ENCODE measurements at places on chromosomes 13 and 19.

- no peak for DNase-seq
Measured at GRCh38 chr13:91934354-91934753, 535.9 kb downstream of the GPC5 start.

DNA sequence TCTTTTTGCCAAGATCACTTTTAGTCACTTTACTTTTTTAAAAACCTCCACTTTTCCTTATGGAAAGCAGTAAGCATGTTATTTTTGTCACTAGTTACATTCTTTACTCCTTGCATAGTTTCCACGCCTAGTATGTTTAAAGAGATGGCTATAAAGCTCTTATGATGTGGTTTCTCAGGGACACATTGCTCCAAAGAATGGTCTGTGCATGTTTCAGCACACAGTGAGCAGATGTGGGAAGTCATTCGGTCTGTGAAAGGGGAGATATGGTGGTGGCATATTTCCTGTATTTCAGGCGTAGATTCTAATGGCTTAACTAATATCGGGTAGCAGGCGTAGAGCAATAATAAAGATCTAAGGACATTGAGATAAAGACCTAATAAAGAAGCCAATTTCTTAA, 180.7 kb downstream of the SLITRK6 start:
- no peak for DNase-seq

- no peak for DNase-seq
Measured at GRCh38 chr19:3041761-3042620, 12.9 kb upstream of the TLE2 start.

- DNase-seq: no peak
Measured at GRCh38 chr13:108948251-108948671, 318.9 kb downstream of the MYO16 start.

GRCh38 chr19:19406878-19407632, 1.6 kb downstream of the GATAD2A start:
- no peak for DNase-seq

DNA sequence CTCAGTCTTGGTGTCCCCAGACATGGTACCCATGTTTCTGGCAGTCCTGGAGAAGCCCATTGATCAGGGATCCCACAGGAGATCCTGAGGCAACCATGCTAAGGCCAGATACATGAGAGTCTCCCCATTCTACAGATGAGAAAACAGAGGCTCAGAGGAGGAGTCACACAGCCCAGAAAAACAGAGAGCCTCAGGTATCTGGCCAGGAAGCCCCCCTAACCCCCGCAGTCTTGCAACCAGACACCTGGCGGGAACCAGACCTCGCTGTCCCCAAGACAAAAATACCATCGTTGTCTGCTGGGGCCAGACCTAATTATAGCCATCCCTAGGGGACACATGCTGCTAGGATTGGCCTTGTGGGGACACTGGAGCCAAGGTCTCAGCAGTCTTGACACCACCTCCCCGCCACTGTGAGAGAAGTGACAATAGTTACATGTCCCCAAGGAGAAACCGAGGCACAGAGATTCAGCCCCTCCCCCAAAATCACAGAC, 1.6 kb upstream of the PDE4C start:
- DNase-seq: no peak

- no peak for DNase-seq
Measured at GRCh38 chr19:6258812-6259311, 20.9 kb downstream of the MLLT1 start.

- no peak for DNase-seq
Measured at GRCh38 chr13:109668433-109669233, 117.8 kb downstream of the IRS2 start.

- DNase-seq: no peak
Measured at GRCh38 chr13:47408546-47409319, 511.9 kb upstream of the HTR2A start.

GRCh38 chr13:24574847-24575246, 62.3 kb upstream of the PARP4 start:
- DNase-seq: no peak

DNA sequence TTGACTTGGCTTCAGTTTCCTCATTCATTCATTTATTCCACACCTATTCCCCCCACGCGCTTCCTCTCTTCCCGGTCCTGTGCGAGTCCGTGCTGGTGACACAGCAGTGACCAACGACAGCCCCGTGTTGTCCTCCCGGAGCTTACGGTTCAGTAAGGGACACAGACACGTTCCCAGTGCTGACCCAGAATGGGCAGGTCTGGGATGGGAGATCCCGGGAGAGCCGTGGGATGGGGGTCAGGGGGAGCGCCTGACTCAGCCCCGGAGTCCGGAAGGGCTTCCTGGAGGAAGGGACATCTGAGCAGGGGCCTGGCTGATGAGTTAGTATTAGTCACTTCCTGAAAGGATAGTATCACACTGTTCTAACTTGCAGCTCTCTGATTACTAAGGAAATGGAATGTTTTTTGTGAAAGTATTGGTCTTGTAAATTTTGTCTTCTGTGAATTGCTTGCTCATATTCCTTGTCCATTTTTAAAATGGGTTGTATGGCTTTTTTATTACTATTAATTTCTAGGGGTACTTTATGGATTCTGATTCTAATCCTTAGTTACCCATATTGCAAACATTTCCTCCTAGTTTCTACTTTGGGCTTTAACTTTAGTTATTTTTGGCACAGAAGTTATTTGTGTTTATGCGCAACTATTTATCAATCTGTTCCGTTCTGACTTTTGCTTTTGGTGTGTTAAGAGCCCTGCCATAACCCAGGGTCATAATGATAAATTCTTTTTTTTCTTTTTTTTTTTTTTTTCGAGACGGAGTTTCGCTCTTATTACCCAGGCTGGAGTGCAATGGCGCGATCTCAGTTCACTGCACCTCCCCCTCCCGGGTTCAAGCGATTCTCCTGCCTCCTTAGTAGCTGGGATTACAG, 708 bp upstream of the ERCC1 start:
- no peak for DNase-seq

DNA sequence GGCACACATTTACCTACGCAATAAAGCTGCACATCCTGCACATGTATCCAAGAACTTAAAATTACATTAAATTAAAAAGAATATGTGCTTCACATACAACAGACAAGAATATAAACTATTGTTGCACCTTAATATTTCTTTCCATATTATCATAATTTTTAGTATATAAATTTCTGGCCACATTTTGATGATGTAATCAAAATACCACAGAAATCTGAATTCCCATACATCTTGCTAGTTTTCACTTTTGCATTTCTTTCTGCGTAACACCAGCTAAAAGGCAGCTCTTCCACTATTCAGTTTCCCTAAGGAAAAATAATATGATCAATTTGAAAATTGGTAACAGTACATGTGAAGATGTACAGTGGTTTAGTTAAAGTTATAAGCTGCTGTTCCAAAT, 42.6 kb downstream of the FGF14 start:
- DNase-seq: no peak

DNA sequence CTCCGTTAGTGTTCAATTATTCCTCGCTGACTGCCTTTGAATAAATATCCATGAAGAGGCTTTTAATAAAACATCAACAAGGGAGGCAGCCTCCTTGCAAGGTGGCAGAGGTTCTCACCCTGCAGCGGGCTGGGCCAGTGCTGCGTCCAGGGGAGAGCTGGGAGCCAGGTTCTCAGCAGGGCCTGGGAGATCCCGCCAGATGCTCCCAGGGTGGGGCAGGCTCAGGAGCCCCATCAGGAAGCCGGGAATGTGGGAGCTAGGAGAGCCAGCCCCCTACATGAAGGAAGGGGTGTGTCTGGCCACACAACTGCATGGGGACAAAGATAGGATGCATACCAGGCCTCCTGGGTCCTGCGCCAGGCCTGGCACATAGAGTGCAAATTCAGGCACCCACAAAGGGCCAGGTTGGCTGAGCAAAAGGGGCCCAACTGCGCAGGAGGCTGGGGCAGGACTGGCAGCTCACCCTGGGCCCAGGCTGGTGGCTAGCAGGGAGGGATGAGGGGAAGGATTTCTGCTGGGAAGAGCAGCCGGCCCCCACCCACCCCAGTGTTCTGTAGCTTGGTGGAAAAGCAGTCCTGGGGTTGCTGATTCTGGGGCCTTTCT, 22.8 kb downstream of the VSTM2B start:
- DNase-seq: no peak

GRCh38 chr13:93235258-93236015, 8.8 kb downstream of the GPC6 start:
- no peak for DNase-seq

GRCh38 chr19:19296953-19297689, 23.2 kb downstream of the SUGP1 start:
- DNase-seq: no peak

DNA sequence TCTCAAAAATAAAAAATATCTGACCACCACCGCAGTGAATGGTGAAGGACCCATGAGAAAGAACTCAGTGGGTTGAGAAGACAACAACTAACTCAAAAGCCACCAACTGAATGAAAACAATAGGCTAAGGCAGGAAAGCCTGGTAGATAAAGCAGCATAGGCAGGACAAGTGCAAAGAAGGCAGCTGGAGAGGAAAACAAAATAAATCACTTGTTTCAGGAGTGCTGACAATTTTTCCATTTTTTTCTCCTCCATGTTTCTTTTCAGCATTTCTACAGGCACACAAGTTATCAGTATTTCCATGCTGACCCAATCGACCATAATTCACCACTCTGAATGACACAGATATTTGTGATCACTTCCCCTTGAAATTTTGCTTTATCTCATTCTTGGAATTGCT, 597.8 kb downstream of the LIG4 start:
- no peak for DNase-seq

DNA sequence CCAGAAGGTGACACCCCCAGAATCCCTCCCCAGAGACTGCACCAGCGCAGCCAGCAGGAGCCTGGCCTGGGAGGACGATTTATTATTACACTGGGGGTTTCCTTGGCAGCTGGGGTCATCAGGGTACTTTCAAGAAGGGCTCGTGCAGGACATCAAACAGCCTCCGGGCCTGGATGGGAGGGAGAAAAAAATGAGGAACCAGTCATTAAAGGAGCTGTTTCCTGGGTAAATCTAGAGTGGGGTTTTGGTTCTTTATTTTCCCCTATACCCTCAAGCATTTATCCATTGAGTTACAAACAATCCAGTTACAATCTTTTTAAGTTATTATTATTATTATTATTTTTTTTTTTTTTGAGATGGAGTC, 3.1 kb downstream of the POLR1G start:
- no peak for DNase-seq

GRCh38 chr19:36686365-36687213, 823 bp upstream of the ZNF567 start:
- no peak for DNase-seq

- no peak for DNase-seq
Measured at GRCh38 chr19:49434907-49435583, 6.3 kb downstream of the SLC17A7 start.

DNA sequence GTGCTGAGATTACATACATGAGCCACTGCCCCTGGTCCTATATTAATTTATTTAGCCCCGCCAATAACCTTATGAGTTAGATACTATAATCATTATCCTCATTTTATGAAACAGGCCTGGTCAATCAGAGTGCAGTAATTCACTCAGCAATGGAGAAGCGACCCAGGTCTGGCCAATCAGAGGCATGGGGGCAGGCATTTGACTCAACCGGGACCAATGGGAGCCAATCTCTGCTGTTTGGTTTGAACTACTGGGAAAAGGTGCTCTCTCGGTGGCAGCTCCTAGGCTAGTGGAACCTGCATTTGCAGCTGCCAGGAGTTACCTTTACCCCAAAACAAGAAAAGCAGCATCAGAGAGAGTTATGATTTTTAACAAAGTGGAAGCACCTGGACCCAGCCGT, 6.6 kb downstream of the SIRT2 start:
- DNase-seq: no peak

DNA sequence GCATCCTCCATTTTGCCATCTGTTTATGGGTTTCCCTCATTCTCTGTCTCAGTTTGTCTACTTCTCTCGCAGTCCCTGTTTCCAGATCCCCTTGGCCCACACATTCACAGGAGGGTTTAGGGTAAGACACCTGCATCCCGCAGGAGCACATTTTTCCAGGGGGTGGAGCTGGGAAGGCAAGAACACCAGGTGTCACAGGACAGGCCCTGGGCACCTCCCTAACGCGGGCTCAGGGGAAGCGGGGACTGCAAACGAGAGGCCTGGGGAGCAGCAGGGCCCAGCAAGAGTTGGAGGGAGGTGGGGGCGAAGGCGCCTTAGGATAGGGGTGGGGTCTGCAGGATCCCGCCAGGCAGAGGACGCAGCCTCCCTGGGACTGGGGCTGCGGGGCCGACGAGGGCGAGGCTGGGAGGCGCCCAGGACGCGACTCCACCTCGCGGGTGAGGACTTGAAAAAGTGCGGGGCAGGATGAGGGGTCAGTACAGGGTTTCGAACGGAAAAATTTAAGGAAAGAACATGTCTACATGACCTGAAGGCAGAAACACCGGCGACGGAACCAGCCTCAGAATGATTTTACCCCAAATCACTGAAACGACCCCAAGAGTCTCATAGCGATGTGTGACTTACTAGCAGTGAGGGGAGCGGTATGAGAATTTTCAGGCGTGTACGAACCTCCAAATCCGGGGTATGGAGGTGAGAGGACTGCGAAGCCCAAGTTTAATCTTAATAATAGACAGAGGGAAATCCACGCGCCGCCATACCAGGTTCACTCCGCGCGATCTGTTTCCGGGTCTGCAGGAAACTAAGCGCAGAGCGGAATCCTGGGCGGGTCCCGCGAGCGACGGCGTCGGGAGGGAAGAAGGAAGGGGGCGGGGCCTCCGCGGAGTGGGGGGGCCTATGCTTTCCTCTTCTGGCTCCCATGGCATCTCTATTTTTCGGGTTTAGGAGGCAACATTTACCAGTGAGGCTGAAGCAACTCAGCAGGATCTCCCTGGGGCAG, 7.1 kb upstream of the ERVV-2 start:
- DNase-seq: no peak

DNA sequence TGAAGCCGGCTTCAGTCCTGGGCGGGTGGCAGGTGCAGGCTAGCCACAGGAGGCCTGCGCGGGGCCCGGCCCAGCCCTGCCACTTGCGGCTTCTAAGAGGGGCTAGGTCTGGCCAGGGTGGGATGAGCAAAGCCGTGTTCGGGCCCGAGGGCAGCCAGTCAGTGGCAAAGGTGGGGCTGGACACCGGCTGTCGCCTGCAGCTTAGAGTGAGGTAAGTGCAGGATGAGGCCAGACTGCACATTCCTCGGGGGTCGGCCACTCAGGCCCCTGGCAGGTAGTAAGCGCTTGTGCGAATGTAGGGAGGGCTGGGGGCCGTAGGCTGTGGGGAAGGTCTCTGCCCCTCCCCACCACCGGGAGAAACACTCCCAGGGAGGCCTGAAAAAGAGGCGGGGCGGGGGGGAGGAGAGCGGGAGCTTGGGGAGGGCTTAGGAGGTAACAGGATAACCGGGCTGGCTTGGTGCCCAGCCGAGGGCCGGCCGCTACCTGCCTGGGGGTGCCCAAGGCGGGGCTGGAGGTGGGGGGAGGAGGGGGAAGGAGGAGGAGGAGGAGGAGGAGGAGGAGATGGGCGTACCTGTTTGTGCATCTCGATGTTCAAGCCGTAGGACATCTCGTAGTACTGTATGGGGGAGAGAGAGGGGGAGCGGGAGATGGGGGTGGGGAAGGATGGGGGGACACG, 6.4 kb downstream of the TLE5 start:
- no peak for DNase-seq

DNA sequence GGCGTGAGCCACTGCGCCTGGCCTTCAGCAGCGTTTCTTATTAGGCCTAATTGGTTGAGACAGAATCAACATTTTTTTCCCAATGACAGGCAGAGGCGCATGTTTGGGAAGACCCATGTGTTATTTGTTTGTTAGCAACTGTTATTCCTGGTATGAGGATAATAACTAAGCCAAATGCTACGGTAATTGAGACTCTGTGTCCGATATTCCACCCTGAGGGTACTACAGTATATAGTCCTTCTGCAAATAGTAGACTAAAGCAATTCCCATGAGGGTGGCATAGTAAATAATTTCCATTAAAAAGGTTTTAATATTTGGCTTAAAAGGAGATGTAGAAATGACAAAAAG, 18.4 kb upstream of the CCL25 start:
- DNase-seq: no peak

GRCh38 chr19:54391589-54392061, 23.6 kb upstream of the TTYH1 start:
- DNase-seq: no peak

All from stimulated activated CD8-positive, alpha-beta memory T cell treated with anti-CD3 and anti-CD28 coated beads, Interleukin-12 subunit alpha, Interleukin-12 subunit beta, amount 100 ng/mL, for 4 hours (primary cell).